ENCODE measurements at places on chromosomes 11 and 22.

GRCh38 chr11:82980292-82980691 is 78.8 kb downstream of the DDIAS start:
- DNase-seq = no peak

- DNase-seq = no peak
Observed at GRCh38 chr11:65382804-65383368, 440 bp upstream of the SLC25A45 start.

- DNase-seq = no peak
Observed at GRCh38 chr11:69912911-69913451, 93.8 kb upstream of the FGF3 start.

- DNase-seq = no peak
Observed at GRCh38 chr11:104113541-104113940, 50.4 kb downstream of the PDGFD start.

- no peak for DNase-seq
Observed at GRCh38 chr11:124643605-124644425, 21.2 kb downstream of the TBRG1 start.

Measured in CD4-positive, alpha-beta T cell treated with Interleukin-6 for 4 hours (primary cell).